ENCODE measurements at places on chromosomes 6 and 20. TPM values are rescaled to one million over a fixed set of nuclear protein-coding genes. Genes with fewer than 3 reads are reported as not detected.

DLK2 gene
- total RNA-seq: not detected

CGA gene
- not detected for total RNA-seq

GHRH gene
- not detected for total RNA-seq

PEX7 gene
- total RNA-seq: 3.8 TPM

ENPP4 gene
- 8.0 TPM for total RNA-seq

AK9 gene
- 4.4 TPM for total RNA-seq

SEC23B gene
- total RNA-seq: 37.1 TPM

All from vein endothelial cell (primary cell).